HEK293T (cell line): ENCODE measurements at places on chromosomes 3 and 15.

GRCh38 chr3:72550582-72551262 lies 297.5 kb downstream of the SHQ1 start:
- DNase-seq: no peak

DNA sequence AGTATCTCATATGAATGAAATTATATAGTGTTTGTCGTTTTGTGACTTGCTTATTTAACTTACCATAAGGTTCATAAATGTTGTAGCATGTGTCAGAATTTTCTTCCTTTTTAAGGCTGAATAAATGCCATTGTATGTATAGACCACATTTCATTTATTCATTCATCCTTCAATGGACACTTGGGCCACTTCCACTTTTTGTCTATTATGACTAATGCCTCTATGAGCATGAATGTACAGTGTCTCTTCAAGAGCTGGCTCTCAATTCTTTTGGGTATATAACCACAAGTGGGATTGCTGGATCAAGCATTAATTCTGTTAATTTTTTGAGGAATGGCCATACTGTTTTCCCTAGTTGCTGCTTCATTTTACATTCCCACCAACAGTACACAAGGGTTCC lies 156.1 kb downstream of the VPS8 start:
- DNase-seq: no peak

DNA sequence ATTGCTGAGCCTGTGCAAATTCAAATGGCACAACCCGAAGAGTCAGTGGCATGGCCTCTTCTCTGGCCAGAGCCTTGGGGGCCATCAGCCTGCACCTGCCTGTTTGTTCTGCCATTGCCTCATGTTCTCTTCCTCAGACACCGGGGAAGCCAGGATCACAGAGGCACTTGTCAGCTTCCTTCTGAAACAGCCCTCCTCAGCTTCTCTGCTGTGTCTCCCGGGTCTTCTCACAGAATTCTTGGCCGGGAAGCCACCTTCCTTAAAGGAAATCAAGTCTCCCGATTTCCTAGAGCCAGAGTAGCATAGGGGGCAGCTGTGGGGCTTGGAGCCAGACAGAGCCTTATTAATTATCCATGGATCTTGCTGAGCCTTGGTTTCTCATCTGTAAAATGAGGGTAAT lies 47.4 kb upstream of the CGNL1 start:
- no peak for DNase-seq

DNA sequence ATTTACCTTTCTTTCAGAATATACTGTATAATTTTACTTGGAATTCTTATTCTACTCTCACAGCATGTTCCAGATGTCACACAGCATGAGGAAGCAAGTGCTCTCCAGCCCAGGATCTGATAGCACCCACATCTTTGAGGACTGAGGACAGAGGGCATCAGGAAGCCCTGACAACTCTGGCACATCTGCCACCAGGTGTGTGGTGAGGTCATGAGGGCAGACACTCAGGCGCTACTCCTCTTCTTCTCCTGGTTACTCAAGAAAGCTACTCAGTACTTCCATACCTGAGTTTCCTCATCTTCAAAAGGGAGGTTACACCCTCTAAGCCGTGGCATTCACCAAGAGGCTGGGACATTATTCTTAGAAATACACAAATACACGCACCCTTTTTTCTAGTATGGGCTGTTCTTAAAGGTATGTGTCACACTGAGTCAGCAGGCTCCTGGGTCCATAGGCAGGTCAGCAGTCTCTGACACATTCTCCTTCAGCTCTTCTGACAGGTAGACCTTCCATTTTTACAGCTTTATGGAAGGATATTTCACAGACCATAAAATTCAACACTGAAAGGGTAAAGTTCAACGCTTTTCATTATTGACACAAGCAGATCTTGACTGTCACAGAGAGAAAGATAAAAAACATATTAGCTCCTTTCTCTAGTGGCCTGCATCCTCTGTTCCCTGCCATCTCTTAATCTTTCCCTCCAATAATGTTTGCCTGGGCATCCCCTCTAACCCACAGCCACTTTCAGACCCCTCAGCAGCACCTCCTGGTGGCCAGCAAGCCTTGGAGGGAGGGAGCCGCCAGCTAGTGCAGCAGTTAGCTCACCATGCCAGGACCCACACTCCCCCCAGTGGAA lies 103.2 kb upstream of the TJP1 start:
- DNase-seq: peak; percentile 66

GRCh38 chr3:106827515-106828213 lies 549.6 kb upstream of the CCDC54 start:
- no peak for DNase-seq

DNA sequence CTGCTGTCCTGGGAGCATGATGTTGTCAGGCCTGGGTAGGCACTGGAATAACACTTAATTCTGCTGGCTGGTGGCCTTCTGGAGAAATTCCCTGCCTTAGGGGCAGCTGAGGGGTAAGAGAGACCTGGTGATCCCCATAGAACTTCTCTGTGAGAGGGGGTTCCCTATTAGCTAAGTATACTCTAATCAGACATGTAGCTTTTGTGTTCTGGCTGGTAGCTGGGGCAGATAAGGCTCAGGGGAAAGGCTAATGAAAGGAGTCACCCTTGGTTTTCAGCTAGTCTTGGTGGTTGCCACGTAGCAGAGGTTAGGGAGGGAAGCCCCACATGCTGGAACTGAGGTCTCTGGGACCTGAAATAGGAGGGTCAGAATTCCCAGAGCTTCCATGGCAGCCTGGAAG lies 952 bp upstream of the HDDC3 start:
- no peak for DNase-seq

- DNase-seq: no peak
Observed at GRCh38 chr3:24741506-24741905, 246.9 kb upstream of the THRB start.

DNA sequence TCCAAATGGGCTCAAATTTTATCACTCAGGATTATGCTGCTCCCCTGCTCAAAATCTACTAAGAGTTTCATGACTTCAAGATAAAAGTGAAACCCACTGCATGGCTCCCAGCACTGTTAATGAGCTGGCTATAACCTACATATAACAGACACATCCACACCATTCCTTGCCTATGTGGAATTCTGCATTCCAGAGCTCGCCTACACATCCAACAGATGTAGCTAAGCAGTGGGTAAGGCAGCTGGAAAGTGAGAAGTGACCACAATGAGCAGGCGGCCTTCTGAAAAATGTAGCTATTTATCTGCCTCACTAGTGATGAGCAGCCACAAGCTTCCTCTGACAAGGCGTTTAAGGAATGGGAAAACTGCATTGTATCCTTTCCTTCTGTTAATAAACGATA lies 92.0 kb upstream of the TRIM42 start:
- DNase-seq: no peak

DNA sequence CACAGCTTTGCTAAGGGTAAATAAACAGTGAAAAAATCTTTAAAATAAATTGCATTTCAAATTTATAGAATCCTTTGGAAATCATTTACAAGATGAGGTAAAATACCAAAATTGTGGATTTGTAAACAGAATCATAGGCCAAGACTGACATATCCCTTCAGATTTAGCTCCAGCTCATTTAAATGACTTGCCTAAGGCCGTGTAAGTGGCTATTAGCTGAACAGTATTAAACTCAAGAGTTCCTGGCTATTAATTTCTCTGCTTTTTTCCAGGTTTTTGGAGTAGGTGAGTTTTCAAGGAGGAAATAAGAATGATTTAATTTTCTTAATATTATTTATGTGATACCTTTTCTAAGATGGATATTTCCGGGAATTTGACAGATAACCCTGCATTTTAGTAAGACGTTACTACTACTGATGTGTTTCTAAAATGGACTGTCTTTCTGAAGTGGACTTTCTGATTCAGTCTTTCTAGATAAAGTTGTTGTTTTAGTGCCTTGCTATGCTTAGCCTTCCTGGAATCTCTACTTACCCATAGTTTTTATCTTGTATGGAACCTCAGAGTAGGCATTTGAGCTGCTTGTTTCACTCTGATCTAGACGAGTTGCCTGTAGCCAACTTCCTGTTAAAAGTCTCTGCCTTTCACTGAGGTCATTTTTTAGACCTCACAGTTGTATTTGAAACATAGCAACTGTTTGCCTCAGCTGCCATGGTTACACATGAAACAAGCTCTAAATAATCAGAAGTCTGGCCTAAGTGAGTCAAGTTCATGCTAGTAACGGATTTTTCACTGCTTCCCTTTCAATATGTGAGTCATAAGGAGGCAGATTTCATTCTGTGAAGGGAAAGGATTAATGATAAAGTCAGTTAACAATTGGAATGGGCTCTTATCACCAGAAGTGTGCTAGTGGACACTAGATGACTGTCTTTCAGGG lies 127.0 kb downstream of the KLHL25 start:
- no peak for DNase-seq

GRCh38 chr15:55791551-55792400 lies 48.8 kb upstream of the PRTG start:
- no peak for DNase-seq

DNA sequence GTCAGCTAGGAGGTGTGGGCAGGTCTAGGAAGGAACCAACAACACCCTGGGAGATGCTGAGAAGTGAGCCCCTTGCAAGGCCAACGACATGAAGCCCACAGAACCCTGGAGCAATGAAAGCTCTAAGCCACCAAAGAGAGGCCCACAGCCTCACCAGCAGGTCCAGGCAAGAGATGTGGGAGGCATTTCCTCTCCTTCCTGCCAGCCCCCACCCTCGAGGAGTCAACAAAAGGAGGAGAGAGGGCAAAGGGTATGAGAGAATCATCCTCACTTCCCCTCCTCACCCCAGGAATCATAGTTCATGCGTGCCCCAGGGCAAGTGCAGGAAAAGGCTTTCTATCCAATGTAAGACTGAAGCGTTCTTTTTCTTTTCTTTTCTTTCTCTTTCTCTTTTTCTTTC lies 195.8 kb downstream of the SHQ1 start:
- DNase-seq: no peak

- no peak for DNase-seq
Observed at GRCh38 chr3:129441782-129442181, 1.8 kb downstream of the IFT122 start.

- DNase-seq: peak; percentile 71
Observed at GRCh38 chr3:32391643-32392535, at the start of gene CMTM7. CMTM7 (plus strand) TSS chr3:32391853; CDS start chr3:32391907, 54 bp downstream.

- DNase-seq: no peak
Observed at GRCh38 chr15:99130765-99131440, 26.0 kb downstream of the SYNM start.

DNA sequence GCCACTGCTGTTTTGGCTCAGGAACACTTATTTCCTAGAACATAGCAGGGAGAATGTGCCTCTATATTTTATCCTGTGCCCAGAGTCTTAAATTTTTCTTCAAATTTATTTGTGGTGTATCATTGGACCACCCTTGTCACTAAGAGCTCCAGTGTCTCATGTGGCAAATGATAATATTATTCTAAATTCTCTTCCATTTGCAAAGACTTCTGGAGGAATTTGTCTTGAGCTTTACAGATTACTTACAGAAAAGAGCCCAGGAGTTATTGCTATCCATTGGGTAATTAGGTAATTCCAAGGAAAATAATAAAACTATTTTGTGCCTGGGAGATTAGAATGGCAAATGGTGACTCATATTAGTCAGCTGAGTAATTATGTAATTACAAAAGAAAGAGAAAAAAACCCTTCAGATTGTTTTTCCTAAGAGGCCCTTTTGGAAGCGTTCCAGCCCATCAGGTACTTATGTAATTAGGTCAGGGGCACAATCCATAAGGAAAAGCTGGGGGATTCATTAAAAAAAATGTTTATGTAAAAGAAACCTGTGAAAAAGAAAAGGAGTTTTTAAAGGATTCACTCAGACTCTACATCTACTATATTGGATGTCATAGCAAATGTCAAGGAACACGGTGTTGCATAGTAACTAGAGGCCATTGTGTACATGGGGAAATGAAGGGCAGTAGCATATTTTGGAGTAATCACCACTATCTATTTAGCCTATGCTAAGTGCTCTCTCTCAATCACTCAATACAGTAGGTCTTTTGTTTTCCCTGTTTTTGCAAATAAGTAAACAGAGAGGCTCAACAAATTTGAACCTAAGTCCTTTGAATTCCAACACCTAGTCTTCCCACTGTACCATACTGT lies 380.9 kb upstream of the RARB start:
- no peak for DNase-seq

DNA sequence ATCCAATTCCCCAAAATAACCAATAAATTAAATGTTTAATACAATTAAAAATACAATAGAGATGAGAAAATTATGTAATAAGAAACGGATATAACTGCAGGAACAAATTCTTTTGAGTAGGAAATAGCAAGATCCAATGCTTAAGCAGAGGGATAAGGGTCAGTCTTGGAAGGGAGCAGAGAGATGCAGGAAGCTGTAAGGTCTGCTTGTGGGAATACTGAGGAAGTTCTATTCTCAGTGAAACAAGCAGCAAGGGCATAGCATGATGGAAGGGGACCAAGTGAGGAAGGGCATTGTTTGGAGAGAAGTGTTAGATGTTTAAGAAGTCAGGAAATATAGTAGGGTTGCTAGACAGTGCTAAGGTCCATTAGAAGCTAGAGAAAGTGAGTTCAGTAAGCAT lies 409.0 kb downstream of the TBC1D5 start:
- no peak for DNase-seq

- no peak for DNase-seq
Observed at GRCh38 chr3:16330351-16330750, 65.3 kb downstream of the OXNAD1 start.

- no peak for DNase-seq
Observed at GRCh38 chr3:158079599-158079998, 26.6 kb downstream of the SHOX2 start.

DNA sequence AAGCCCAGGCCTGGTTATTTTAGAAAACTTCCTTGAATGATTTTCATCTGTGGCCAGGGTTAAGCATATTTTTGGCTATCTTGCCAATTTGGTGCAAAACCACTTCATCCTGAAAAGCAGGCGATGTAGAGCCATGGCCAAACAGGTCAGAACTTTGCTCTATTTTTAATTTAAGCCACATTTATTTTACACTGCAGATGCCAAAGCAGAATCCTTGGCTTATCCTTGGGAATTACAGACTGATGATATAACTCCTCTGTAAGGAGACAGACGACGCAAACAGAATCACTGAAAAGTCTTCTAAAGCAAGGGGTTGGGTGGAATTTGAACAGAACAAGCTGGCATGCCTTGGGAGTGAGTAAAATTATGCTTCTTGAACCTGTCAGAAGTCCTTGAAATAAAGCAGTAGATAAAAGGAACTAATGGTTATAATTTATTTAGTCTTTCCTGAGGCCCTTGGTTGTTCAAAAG lies 121.9 kb downstream of the CHST2 start:
- DNase-seq: no peak

DNA sequence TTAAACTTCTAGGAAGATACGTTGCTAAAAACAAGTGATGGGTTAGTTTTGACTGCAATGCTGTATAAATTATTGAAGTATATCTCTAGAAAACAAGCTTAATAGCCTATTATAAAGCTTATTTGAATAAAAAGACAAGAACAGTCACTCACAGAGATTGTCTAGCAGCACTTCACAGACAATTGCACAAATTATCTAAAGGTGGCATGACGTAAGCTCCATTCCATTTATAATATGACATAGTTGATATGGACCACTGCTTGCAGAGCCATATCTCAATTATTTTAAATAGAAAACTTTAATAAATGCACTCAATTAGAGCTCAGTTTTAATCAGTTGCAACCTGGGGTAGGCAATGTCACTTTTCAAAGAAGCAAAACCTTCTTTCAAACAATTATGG lies 319.9 kb upstream of the GBE1 start:
- no peak for DNase-seq
